Upper lobe of left lung (tissue), 6 donors: ENCODE measurements at places on chromosomes 7 and 10.

GRCh38 chr10:59878915-59879314, 27.4 kb downstream of the CCDC6 start:
- DNase-seq = no peak

GRCh38 chr10:80509108-80509402, 28.6 kb upstream of the SH2D4B start:
- peak; percentile 21 for DNase-seq

DNA sequence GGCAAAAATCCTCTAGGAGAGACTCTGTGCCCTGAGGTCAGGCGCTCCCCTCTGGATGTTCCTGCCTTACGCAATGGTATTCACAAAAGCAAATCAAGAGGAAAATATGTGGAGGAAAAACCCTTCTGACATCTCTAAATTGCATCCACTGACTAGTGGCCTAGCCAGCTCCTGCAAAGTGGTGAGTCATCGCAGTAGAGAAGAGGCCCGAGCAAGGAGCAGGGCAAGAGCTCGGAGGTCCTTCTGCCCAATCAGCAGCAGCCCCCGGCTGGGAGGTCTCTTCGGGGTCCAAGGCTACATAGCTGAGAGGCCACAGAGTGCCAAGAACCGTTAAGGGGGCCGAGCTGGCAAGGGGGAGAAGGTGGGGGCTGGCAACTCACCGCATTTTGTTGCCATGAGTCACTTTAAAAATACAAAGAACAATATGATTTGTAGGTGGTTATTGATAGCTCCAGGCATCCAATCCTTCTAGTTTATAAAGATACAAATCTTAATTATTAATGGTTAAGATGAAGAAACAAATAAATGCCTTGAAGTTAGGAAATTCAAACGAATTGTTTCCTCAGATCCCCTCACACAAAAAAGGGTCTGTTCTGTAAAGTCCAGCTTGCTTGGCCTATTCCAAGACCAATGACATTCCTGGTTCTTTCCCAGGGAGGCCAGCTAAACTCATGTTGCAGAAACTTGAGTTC, 161.6 kb downstream of the PKD1L1 start:
- no peak for DNase-seq

DNA sequence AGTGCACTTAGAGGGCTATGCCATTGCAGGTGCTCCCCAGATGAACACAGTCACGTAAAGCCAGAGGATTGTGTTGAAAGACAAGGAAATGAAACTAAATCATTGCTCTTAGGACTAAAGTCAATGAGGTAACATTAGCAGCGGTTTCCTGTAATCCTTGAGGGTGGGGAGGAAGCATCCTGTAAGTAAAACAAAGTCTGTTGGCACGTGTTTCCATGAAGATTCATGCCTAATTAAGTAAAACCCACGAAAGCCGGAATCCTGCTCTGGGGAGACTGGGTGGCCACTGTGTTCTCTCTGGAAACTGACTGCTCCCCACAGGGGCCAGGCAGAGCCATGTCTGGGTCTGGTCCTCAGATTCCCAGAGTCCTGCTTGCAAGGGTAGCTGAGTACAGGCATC, 18.3 kb downstream of the STEAP1B start:
- no peak for DNase-seq

DNA sequence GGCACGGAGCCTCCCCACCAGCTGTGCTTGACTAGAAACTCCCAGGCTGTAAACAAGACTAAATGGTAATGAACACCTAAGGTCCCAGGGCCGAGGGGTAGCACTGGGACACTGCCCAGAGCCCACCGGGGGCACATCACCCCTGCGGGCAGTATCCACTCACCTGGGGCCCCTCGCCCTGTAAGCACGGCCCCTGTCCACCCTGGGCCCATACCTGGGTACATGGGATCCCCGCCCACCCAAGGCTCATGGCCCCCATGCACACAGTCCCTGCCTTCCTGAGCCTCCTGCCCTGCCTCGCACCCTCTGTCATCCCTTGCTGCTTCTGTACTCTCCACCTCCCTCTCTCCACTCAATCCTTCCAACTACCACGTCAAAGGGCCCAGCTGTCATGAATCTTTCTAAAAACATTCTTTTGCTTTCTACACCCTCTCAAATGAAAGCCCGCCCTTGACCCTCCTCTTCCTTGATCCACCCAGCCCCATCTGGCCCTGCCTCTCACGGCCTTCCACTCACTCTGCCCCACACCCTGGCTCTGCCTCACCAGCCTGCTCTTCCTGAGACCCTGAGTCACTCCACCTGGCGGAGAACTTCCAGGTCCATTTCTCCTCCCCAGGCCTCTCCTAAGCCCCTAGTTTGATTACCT, 173.1 kb downstream of the PARD3 start:
- no peak for DNase-seq

DNA sequence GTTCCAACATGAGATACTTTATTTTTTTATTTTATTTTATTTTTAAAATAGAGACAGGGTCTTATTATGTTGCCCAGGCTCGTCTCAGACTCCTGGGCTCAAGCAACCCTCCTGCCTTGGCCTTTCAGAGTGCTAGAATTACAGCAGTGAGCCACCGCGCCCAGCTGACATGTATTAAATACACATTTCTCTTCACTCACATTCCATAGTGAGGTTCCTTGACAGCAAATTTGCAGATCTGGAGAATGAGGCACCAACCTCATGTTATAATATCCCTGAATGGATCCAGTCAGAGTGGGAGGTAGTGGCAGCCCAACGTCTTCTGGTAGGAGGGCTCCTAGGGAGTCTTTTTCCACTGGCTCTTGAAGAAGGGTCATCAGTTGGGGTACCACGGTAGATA, 46.1 kb downstream of the OGDH start:
- DNase-seq = no peak

GRCh38 chr7:39317107-39317506, 249.1 kb upstream of the YAE1 start:
- no peak for DNase-seq

GRCh38 chr7:112743811-112744210, 46.4 kb downstream of the TMEM168 start:
- DNase-seq = no peak

DNA sequence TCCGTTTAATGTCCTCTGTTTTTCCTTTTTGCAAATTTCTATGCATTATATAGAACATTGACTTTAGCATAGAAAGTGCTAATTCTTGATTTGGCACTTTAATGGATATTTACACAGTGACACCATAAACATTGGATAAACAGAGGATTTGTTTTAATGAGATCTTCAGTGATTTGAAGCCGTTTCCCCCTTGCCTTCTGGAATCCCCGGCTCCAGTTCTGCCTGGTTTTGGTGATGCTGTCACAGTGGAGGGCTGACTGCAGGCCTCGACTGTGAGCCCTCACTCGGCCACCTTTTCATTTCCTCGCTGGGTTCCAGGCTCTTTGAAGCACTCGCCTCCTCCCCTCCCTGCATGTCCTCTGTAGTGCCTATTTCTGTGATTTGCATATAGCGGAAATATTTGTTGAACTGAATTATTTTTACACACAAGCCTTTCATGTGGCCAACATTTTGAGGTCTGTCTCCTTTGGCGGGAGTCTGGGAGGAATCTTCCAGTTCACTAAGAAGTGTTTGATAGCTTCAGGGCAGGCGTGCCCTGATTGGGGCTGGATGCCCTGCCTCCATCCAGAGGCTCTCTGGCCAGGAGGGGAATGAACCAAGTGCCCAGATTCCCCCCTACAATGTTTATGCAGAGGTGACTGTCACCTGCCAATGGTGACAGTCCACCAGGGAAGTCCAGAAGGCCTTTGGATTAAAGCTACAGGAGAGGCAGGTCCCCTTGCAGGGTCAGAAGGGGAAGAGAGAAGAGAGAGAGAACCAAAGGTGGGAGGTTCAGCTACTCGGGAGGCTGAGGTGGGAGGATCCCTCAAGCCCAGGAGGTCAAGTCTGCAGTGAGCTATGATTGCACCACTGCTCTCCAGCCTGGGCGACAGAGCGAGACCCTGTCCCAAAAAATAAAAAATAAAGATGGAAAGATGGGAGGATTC, 67.5 kb downstream of the CUX1 start:
- no peak for DNase-seq

DNA sequence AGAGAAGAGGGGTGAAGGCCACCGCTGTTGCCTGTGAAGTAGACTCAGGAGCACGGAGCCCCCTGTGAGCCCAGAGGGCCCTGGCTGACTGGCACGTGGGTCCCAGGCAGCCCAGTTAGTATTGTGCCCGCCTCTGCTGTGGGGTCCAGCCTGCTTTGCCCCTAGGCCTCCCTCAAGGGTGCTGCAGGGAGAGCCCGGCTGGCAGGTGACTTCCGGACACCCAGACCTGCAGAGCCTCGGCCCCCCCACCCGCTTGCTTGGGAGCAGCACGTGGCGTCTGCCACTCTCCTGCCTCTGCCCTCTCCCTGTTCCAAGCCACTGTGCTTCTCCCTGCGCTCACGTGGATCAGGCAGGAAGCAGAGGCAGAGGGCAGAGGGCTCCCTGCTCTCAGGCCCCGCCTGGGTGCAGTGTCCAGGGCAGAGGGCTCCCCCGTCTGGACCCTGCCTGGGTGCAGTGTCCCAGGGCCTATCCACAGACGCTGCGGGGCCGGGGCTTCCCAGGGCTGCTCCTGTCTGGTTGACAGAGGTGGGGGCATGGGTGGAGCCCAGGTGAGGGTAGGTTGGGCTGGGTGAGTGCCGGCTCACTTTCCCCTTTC, 88.4 kb downstream of the DNAJB6 start:
- DNase-seq = no peak

DNA sequence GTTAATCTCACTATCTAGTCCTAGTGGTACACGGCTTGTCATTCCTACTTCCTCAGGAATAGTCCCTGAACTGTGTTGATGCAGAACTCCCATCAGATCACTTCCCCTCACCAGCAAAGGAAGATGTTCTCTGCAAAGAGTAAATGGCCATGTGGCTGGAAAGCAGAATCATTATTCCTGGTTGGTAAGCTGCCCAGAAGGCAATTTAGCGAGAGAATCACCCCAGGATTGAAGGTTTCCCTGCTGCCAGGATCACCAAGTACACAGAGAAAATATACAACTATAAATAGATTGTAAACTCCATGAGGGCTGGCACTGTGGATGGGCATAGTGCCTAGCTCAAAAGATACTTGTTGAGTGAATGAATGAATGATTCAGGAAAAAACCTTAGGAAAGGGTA, 115.0 kb downstream of the GFRA1 start:
- DNase-seq = no peak

DNA sequence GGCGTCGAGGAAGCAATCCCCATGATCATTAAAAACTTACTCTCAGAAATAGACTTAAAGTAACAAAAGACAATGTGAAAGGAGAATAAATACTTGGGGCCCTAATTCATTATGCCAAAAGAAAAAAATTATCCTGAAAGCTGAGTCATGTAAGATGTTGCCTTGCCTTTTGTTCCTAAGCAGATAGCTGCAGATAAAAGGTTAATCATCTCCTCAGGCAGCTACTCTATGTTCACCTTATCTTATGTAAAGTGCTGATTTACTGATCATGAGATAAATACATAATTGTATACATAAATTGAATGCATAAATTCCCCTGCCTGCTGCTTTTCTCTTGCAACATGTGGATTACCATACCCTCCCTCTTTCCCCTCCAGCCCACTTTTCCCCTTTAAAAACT, 28.1 kb upstream of the CREB3L2 start:
- DNase-seq = no peak

- DNase-seq = peak; percentile 13
These were observed 24.4 kb downstream of the EBF3 start for GRCh38 chr10:129939416-129940275.

GRCh38 chr10:131264110-131264788, 47.3 kb downstream of the TCERG1L start:
- no peak for DNase-seq

- DNase-seq = no peak
These were observed 327.9 kb downstream of the ACTR3B start for GRCh38 chr7:153087498-153087897.

- no peak for DNase-seq
These were observed 19.3 kb downstream of the PRSS2 start for GRCh38 chr7:142790056-142790455.

DNA sequence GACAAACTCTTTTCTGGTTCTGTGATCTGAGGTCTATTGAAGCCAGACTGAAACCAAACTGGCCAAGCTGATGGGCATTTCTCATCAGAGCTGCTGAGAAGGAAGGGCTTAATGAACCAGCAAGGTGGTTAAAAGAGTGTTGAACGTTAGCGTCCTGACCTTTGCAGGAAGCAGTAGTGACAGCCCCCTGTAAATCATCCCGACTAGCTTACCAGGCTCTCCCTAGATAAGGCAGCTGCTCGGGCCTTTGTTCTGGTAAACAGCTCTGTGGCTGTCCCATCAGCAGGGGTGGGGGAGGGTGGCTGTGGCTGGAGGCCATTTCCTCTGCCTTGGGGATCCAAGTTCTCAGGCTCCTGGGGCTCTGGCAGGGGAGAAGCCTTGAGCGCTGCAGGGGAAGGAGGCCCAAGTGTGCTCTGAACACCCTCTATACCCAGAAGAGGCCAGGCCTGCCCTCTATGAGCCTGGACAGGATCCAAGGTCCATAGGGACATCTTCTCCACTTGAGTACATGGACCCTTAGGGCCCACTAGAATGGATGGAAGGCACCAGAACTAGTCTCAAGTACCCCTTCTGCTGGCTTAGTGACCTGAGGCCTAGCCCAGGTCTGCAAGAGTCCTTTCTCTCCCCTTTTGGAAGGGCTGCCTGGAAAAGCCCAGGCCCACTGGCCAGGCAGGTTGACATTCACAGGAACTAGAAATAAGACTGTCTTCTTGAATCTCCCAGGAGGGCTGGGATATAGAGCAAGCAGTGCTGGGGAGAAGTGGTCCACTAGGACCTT, 134.6 kb downstream of the ARHGAP22 start:
- no peak for DNase-seq

GRCh38 chr10:13674645-13675588, 88.2 kb downstream of the PRPF18 start:
- no peak for DNase-seq

- no peak for DNase-seq
These were observed 13.9 kb downstream of the CTTNBP2 start for GRCh38 chr7:117859246-117859812.

- no peak for DNase-seq
These were observed 527.5 kb downstream of the GPAM start for GRCh38 chr10:111656066-111656465.

- no peak for DNase-seq
These were observed 21.8 kb downstream of the STN1 start for GRCh38 chr10:103896225-103896624.

DNA sequence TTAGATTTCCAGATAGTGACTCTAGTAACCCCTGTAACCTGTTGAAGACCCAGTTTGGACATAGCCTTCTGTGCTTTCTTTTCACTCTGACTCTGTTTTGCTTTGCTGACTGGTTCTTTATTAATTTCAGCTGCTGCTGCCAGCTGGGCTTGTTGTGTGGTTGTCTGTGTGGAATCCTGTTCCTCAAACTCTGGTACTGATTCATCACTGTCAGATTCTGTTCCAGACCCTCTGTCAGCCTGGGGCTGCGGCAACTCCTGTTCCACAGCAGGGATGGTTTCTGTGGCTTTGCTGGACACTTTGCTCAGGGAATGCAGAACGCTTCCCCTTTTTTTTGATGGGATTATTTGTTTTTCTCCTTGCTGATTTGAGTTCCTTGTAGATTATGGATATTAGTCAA, 104.9 kb downstream of the SEC23IP start:
- no peak for DNase-seq

DNA sequence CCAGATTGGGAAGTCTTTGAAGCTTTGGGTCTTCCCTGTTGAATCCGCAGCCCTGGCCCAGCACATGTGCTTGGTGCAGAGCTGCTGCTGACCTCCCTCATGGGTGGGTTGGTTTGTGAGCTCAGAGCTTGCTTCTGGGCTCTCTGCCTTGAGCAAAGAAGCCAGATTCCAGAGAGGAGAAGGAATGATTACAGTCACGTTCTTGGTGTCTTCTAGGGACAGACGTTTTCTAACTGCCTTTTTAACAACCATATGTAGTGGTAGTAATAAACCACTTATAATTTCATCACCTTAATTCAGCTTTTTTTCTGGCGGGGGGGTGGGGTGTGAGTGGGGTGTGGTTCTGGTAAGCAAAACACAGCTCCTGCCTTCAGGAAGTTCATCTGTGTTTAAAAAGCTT, 39.5 kb downstream of the LRMDA start:
- DNase-seq = no peak
